ENCODE measurements at places on chromosomes 12 and 14.

GRCh38 chr14:81991998-81992397 is 458.3 kb upstream of the SEL1L start:
- DNase-seq = no peak

DNA sequence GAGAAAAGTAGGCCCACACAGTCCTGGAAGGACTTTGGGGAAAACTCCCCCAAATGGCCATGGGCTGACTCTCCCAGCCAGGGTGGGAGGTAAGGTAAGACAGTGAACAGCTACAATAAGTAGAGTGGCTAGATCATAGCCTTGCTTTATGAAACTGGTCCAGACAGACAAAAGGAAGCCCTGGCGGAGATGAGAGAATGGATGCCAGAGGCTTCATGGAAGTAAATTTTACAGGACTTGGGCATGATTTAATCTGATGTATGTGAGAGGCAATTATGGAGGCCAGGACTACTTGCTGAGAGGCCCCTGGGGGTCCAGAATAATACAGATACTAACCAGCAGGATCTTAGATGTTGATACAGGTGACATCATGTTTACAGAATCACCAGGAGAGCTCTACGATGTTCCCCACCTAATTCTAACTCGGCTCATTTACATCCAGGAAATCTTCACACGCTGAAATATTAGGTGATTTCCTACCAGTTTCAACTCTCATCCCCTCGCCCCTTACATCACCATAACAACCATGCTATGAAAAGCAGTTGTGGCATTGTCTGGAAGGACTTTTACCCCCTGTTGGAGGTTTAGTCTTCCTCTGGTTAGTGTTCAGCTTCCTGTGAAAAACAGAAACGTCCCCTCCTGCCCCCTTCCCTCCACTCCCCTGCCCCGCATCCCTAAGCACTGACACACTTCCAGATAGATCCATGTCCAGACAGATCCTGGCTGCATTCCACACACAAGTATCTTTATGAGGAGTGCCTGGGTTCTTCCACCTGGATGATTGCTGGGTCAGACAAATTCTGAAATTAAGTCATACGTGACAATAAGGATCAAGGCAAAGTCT is 39.5 kb upstream of the NT5DC3 start:
- no peak for DNase-seq

- DNase-seq = no peak
Observed at GRCh38 chr12:85457016-85457415, 177.0 kb downstream of the ALX1 start.

- no peak for DNase-seq
Observed at GRCh38 chr12:62285284-62285683, 25.1 kb downstream of the USP15 start.

- no peak for DNase-seq
Observed at GRCh38 chr12:103768467-103769123, 72.4 kb downstream of the NT5DC3 start.

DNA sequence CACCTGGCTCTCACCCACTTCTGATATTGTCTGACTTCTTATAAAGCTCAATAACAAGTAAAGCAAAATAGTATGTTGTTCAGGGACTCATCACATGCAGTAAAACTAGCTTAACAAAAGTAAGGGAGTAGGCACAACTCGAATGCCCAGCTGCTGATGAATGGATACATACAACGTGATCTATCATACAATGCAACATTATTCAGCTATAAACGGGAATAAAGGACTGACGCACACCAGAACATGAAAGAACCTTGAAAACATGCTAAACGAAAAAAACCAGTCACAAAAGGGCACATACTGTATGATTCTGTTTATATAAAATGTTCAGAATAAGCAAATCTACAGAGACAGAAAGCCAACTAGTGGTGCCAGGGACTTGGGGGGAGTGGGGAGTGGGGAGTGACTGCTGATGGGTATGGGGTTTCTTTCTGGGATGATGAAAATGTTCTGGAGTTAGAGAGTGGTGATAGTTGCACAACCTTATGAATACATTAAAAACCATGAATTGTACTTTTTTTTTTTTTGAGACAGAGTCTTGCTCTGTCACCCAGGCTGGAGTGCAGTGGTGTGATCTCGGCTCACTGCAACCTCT is 11.1 kb downstream of the PLBD2 start:
- DNase-seq = no peak

Data from ovary (tissue), 10 donors.